ENCODE measurements at places on chromosomes 6 and 20.

DNA sequence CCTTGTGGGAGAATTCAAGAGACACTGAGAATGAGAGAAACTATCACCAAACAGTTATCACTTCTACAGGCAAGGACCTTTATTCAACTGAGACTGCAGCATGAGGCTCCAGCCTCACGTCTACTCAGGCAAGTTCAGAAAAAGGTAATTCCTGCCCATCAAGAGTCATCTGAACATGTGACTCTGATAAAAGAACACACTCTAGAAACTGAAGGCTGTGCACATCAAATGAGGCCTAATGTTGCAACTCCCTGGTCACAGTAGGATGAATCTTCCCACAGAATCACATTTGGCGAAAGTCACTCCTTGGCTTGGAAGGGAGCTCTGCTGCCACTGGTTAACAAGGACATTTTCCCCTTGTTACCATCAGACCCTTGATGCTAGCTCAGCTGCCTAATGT is 71.2 kb upstream of the EMILIN3 start:
- no peak for DNase-seq

- no peak for DNase-seq
Observed at GRCh38 chr6:161772176-161772575, 498.3 kb upstream of the AGPAT4 start.

GRCh38 chr6:112180095-112180820 is 74.1 kb downstream of the LAMA4 start:
- DNase-seq, result peak; percentile 80

DNA sequence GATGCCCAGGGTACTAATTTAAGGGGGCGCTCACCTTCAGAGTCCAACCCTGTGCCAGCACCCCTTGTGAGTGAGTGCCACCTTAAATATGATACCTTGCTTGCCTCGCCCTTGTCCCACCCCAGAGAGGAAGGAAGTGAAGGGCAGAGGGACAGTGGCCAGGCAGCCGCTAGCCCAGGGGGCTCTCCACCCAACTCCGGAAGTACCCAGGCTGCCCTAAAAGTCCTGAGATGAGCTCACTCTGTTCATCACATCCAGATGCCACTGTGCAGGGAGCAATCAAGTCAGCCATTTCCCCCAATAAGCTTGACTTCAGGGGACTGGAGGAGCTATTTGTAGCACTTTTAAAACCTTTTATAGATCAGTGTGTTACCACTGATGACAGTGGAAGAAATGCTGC is 25.0 kb upstream of the STX16 start:
- no peak for DNase-seq

DNA sequence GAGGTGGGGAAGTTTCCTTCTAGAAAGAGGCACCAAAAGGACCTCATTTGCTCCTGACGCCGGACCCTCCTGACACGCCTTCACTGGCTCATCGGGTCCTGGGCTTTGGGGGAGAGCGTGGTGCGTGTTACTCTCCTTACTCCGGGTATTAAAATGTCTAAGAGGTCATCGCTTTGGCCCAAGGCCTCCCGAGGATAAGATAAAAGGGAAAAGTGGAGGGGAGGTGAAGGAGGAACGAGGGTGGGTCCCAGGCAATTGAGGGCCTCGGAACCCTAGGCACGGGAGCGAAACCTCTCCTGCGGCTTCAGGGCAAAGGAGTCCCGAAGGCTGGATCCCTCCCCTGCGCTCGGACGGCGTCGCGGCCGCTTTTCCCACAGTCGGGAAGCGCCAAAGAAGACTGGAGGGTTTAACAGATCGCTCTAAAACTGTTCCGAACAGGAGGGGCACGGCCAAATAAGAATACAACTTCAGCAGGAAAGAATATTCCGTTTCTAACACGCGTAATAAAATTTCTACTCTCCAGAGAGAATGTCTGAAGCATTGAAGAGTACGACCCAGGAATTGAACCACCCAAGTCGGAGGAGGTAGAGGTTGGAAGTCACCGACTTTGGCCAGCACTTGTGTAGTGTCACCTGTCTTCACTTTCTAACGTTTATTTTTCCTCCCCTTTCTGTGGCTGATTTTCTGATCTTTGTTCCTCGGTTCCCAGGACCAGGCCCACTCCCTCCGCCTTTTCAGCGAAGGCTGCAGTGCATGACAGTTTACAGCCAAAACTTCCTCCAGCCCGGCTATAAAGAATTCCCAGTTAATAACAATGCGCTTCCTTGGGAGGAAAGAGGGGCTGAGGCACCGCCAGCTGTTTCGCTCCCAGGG is 2.1 kb upstream of the TBXT start:
- no peak for DNase-seq

DNA sequence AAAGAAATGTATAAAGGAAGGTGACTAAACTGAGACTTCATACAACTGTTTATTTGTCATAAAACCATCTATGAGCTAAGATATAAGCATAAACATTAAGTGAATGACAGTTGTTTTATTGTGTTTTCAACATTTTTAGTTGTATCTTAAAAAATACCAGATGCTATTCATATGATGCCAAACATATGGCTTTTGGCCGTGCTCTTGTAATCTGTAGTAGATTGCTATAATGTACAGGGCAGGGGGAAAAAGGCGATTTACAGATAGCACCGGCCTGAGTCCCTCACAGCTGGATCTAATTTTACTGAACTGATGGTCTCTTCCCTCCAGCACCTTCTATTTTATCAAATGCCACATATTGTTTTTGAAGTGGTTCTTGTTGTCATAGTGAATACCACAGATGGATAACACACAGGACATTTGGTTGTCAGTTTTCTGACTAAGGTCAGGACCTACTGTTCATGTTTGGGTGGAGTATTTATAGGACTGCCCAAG is 48.2 kb downstream of the CENPW start:
- no peak for DNase-seq

GRCh38 chr6:84284428-84285049 is 57.1 kb upstream of the CEP162 start:
- peak; percentile 7 for DNase-seq

GRCh38 chr6:70150521-70150920 is 152.4 kb downstream of the COL9A1 start:
- DNase-seq, result no peak

GRCh38 chr6:76843054-76843822 is 620.1 kb downstream of the HTR1B start:
- no peak for DNase-seq

DNA sequence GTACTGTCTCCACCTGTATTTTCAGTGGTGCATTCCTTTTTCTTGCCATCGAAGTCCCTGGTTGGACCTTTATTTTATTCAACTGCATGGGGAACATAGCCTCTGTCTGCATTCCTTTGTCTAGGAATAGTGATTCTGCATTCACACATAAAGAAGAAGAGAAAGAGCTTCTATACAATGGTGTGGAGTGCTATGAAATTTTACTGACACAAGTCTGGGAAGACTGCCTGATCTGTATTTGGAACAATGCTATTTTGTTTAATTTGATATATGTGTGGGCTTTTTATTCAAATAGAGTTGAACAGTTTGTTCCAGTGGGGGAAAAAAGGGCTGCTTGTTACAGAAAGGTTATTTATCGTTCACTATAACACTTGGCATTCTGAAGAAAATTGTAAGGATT is 375.7 kb upstream of the POU3F2 start:
- no peak for DNase-seq

DNA sequence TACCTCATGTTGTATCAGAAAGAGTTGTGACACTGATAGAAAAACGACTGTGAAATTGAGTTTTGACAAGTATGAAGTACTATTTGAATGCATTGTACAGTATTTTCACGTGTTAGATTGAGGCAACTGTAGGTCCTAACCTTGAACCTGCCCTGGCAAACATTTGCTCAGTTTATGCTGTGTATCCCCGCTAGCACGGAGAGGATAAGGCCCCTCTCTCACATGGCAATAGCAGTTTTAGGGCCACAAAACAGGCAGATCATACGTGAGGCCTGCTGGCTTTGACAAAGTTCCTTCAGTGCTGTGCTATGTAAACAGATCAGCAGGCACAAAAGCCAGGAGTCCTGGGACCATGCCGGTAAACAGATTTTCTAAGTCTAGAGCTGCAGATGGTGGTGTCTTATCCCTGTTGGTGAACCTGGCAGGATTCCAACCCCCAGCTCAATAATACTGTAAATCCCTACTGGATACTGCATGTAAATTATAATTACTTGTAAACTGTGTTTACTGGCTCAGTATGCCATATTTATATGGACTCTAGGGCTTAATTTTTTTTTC is 23.8 kb upstream of the FAM217A start:
- peak; percentile 82 for DNase-seq

DNA sequence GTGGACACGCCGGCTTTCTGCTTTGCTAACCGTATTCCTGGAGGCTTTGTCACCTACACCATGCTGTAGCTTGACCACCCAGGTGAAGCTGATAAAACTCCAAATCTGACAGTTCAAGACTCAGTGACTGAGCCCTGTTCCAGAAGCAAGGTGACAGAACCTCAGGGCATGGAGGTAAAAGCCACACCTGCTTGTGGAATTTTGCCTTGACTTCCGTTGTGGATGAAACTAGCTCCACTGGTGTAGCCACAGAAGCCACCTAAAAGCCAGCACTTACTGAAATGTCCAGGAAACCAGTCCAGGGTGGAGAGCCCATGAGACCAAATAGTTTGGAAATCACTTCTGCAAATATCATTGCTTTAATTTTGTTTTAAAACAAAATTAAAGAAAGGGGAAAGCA is 11.0 kb downstream of the CST8 start:
- DNase-seq, result no peak

DNA sequence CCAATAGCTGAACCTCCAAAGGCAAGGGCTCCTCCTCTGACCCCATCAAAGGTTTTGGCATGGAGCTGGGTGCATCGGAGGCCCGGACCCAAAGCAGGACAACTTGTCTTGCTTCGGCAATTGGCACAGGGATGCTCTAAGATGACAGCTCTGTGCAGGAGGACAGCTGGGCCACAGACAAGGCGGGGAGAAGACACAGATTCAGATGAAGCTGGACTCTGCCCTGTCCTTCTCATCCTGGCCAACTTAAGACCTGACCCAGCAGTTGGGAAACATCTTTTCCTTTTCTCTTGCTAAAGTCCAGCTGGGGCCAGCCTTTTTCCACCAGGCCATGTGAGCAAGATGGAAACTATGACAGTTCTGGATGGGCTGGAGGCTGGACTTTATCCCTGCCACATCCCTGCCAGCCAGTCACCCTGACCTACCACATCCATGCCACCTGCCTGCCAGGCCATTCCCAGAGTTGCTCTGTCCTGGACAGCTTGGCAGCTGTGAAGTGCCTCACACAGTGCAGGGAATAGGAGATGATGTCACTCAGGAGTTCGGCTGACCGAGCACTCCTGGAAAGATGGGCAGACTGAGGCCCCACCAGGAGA is 12.7 kb upstream of the PSMF1 start:
- DNase-seq, result no peak

DNA sequence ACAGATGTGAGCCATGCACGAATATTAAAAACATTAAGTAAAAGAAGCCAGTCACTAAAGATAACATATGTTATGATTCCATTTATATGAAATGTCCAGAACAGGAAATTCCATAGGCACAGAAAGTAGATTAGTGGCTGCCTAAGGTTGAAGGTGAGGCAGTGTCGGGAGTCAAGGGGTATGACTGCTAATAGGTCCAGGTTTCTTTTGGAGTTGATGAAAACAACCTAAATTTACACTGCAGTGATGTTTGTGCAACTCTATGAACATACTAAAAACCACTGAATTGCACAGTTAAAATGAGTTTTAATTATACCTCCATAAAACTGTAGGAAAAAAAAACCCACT is 14.4 kb downstream of the SRPK1 start:
- no peak for DNase-seq

DNA sequence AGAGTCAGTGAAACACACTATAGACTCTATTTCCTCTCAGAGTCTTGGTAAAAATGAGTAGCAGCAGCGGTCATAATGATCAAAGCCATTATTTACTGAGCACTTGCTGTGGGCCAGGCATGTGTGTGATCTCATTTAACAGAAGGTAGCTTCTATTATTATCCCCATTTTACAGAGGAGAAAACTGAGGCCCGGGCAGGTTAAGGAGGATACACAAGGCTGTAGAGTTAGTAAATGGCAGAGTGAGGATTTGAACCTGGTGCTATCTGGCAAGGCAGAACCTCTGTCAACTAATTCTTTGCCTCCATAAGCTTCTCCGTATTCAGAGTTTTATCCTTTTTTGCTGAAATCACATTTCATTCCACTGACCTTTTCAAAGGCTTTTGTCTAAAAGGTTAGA is 122.2 kb upstream of the SALL4 start:
- DNase-seq, result no peak

DNA sequence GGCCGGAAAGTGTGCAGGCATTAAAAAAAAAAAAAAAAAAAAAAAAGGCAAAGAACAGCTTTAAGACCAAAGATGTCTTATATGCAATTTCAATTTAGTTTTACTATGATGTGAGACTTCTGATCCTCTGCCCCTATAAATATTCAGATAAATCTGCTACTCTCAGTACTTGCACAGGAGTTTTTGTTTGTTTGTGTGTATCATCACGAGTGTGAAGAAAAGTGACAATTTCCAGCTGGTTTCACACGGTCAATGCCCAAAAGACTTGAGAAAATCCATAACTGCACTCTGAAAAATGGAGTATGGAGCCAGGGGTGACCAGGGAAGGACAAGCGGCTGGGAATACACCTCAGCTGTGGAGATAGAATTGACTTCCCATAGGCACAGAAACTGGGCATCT is 757.7 kb downstream of the C6orf118 start:
- no peak for DNase-seq

GRCh38 chr6:125745281-125746018 is 4.0 kb upstream of the HEY2 start:
- no peak for DNase-seq

GRCh38 chr20:15227102-15227501 is 889.7 kb upstream of the FLRT3 start:
- DNase-seq, result no peak

- DNase-seq, result no peak
Observed at GRCh38 chr20:3532089-3532615, 61.3 kb downstream of the ATRN start.

GRCh38 chr6:2744209-2744771 is 6.4 kb downstream of the MYLK4 start:
- peak; percentile 49 for DNase-seq

- peak; percentile 83 for DNase-seq
Observed at GRCh38 chr20:9616833-9617461, 102.6 kb downstream of the LAMP5 start.

DNA sequence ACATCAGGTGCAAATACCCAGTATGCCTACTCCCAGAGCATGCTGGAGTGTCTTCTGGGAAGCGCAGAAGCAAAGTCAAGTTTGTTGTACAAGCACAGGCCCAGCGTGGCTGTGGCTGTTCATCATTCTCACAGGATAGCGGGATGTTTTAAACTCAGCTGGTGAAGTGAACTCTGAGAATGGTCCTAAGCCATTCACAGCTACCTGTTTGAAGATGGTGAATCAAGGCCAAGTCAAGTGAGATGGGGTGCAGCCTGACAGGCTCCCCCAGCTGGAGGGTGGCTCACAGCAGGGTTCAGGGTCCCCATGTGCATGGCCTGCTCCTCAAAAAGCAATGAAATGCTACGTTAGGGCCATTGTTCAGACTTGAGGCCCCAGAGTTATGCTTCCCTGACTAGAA is 304.7 kb upstream of the FOXQ1 start:
- DNase-seq, result no peak

- no peak for DNase-seq
Observed at GRCh38 chr6:113052506-113052905, 705.4 kb downstream of the RFPL4B start.

- no peak for DNase-seq
Observed at GRCh38 chr6:64146876-64147275, 511.3 kb downstream of the PHF3 start.

Measured in NCI-H2081 (cell line).